ENCODE measurements at places on chromosomes 2 and 18.

DNA sequence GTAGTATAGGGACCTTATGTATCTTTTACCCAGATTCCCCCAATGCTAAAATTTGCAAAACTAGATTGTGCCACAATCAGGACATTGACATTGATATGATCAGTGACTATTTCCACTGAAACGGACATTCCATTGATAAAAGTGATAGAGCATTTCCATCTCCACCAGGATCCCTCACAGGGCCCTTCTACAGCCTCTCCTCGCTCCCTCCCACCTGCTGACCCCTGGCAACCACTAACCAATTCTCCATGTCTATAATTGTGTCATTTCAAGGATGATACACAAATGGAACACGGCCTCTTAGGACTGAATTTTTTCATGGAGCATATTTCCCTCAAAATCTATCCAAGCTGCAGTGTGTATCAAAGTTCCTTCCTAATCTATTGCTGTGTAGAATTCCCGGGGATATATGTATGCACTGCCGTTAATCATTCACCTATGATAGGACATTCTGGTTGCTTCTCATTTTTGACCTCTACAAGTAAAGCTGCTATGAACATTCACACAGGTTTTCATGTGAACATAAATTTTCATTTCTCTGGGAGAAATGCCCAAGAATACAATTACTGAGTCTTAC, 67.3 kb downstream of the UXS1 start:
- DNase-seq, result no peak

DNA sequence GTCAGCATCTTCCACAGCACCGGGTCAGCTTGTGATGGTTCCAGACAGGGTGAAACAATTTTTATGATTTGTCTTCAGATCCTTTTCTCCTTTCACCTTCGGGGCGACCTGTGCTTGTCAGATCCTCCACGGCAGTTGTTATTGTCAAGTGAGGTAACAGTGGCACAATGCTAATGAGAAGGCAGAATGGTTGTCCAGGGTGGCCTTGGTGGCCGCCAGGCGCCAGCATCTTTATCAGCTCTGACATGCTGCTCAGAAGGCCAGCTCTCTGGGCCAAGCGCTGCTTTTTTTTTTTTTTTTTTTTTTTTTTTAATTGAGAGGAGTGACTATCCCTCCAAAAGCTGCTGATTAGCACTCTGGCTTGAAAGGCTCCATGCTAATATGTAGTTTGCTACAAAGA, 52.3 kb upstream of the MGAT5 start:
- peak; percentile 15 for DNase-seq

DNA sequence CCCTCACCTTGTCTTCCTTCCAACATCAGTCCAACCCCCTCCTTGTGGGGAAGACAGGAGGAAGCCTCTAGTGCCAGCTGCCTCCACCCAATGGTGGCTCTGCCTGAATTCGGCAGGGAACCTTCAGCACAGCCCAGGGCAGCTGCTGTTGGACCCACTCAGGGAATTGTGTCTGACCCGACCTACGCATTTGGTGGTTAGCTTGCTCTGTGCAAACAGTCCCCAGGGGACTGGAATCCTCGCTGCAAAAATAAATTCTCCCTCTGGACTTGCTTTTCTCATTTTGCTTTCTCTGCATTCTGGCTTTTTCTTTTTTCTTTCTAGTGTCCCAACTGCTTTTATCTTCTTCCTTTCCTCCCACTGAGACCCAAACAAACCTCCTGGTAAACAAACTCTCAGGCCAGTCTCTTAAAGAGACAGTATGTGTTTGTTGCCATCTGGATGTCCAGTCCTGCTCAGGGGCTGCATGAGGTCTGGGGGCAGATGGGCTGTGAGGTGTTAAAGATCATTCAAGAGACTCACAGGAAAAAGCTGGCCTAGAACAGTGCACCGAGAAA, 137.7 kb upstream of the HAAO start:
- peak; percentile 61 for DNase-seq

- no peak for DNase-seq
These were observed 44.9 kb downstream of the NCKAP5 start for GRCh38 chr2:133523406-133523805.

DNA sequence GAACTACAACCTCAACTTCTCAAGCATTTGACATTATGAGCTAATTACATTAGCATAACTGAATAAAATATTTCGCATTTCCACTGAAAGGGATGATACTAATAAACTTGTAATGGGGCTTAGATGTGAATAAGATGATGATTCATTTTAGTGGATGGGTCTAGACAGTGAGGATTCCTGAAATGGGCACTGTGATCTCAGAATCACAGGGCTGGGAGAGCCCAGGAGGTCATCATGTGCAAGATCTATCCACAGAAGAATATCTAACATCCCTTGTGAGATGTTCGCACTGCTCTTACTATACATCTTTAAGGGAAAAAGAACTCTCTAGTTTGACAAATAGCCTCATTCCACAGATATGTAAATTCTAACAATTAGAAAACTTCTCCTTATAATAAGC, 245.7 kb downstream of the DYM start:
- DNase-seq, result no peak

DNA sequence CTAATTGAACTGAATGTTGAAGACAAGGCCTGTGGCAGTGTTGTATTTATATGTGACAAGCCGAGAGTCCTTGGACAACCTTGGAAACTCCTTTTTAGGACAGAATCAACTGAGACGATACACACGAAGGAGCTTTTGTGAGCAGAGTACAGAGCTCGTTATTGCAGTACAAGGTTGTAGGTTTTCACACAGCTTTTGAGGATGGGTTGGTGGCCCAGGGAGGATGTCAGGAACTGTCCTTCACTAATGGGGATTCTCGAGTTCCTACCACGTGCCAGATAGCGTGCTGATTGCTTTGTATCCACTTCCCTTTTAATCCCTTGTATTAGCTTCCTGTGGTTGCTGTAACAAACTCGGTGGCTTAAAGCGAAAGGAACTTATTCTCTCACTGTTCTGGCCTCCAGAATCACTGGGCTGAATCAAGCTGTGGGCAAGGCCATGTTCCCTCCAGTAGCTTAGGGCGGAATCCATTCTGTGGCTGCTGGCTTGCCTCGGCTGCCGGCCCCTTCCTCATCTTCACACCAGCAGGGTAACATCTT, 20.2 kb downstream of the INPP4A start:
- no peak for DNase-seq

GRCh38 chr2:237998530-237998929, 31.7 kb downstream of the UBE2F start:
- no peak for DNase-seq

- no peak for DNase-seq
These were observed 70.4 kb downstream of the MRO start for GRCh38 chr18:50749421-50749820.

DNA sequence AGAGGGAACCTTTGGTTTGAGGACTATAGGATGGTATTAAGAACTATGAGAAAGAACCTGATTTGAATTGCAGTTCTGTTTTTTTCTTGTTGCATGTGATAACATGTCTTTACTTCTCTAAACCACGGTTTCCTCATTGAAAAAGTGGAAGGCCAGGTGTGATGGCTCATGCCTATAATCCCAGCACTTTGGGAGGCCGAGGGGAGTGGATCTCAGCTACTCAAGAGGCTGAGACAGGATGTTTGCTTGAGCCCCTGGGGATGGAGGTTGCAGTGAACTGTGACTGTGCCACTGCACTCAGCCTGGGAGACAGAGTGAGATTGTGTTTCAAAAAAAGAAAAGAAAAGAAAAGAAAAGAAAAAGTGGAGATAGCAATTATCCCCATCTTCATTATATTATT, 32.3 kb downstream of the SCN9A start:
- no peak for DNase-seq

GRCh38 chr2:60549928-60550177, 3.6 kb downstream of the BCL11A start:
- peak; percentile 91 for DNase-seq
